IPS-NIHi11 (cell line): ENCODE measurements at places on chromosomes 3 and 15.

- no peak for DNase-seq
Measured at GRCh38 chr3:39917065-39917773, 107.8 kb downstream of the MYRIP start.

GRCh38 chr3:183210862-183211341 lies 42.2 kb upstream of the B3GNT5 start:
- no peak for DNase-seq

DNA sequence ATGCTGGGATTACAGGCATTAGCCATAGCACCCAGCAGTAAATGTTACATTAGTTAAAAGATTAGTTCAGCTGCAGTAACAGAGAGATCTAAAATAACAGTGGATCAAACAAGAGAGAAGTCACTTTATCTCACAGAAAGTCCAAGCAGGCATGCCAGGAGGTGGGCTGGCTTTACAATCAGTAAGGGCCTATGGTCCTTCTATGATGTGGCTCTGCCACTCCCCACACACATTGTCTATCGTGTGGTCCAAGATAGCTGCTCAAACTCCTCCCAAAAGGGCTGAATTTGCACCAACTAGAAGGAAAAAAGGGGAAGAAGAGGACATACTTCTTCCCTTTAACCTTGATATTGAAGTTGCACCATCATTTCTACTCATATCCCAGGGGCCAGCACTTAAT lies 4.6 kb upstream of the RUVBL1 start:
- DNase-seq: no peak

DNA sequence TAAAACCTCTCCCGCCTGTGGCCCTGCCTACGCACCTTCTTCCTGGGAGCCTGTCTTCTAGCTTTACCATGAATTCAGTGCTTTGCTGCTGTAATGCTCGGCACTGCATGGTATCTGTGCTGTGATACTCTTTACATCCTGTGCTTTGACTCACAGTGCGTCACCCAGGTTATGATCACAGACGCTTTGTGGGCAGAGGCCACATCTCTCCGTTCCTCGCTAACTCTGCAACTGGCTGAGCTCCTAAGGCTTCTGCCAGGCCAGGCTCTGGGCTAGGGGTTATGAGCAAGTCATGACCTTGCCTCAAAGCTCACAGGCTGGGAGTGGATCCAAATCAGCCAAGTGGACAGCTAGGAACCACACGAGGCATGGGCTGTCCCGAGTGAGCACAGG lies 23.2 kb downstream of the SPTBN5 start:
- DNase-seq: no peak

GRCh38 chr15:35305946-35306345 lies 220.9 kb upstream of the NANOGP8 start:
- no peak for DNase-seq

DNA sequence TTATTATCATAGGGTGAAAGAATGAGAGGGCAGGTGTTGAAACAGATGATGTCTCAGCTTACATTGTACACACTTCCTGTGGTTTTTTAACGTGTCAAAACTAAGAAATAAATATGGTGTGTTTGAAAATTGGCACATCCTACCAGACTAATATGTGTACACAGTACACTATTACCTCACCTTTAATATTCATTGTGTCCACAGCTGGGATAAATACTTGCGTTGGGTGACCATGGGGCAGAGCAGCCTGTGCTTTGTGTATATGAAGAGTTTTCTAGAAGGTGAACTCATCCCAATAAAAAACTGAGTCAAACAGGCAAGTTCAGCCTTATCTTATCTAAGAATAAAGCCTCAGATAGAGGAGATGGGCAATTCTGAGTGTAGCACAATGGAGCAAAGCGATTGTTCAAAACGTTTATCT lies 17.3 kb downstream of the SUCNR1 start:
- DNase-seq: no peak

DNA sequence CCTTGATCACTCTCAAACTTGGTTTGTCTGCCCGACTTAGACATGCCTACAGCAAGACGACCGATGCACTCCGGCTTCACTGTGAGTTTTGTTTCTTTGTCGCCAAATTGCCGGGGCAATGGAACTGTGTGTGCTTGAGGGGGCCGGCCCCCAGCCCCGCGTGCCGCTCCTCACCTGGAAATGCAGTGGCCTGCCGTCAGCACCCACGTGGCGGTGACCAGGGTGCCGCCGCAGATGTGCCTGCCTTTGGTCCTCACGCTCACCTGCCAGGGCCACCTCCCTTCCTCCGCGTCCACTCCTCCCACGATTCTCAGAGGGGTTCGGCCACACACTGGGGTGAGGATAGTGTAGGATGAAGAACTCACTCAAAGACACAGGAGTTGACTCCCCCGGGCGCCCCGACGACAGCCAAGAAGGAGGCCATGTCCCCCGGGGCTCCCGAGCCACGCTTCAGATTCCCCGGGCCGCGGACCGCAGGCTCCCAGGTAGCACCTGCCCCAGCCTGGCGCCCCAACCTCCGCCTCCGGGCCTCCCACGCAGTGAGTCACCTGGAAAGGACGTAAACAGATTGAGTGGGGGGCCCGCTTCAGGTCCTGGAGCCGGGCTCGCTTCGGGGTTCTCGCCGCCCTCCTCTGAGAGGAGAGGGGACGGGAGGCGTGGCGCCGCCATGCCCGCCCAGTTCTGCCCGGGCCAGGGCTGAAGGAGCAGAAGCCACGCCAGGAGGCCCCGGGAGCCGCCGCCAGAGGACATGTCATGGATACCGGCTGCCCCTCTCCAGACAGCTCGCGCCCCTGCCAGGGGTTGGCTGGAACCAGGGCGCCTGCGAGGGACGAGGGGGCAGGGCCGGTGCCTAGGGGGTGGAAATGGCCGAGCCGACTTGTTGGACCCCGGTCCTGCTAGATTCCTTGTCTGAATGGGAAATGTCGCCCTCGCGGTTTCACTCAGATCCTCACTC lies 29.6 kb downstream of the MYL3 start:
- DNase-seq: no peak

GRCh38 chr15:89770041-89770440 lies 6.1 kb upstream of the MESP2 start:
- DNase-seq: no peak

DNA sequence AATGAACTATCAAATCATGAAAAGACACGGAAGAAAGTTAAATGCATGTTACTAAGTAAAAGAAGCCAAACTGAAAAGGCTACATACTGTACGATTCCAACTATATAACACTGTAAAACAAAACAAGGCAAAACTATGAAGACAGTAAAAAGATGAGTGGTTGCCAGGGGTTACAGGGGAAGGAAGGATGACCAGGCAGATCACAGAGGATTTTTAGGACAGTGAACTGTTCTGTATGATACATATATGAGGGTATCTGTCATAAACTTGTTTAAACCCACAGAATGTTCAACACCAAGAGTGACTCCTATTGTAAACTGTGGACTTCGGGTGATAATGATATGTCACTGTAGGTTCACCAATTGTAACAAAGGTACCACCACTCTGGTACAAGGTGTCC lies 60.6 kb downstream of the CHSY1 start:
- DNase-seq: no peak

DNA sequence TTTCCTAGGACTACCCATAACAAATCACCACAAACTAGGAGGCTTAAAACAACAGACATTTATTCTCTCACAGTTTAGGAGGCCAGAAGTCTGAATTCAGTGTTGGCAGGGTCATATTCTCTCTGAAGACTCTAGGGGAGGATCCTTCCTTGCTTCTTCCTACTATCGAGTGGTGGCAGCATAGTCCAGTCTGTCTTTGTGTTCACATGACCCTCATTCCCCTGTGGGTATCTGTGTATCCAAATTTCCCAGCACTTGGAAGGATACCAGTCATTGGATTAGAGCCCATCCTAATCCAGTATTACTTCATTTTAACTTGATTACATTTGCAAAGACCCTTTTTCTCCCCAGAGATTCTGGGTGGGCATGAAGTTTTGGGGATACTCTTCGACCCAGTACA lies 63.8 kb downstream of the GMPS start:
- no peak for DNase-seq

- DNase-seq: no peak
Measured at GRCh38 chr3:27658741-27659140, 63.4 kb downstream of the EOMES start.

- no peak for DNase-seq
Measured at GRCh38 chr15:57149196-57149595, 227.1 kb upstream of the CGNL1 start.

- DNase-seq: no peak
Measured at GRCh38 chr3:130772129-130772528, 25.5 kb upstream of the PIK3R4 start.

- no peak for DNase-seq
Measured at GRCh38 chr3:195040094-195040493, 230.9 kb downstream of the XXYLT1 start.

DNA sequence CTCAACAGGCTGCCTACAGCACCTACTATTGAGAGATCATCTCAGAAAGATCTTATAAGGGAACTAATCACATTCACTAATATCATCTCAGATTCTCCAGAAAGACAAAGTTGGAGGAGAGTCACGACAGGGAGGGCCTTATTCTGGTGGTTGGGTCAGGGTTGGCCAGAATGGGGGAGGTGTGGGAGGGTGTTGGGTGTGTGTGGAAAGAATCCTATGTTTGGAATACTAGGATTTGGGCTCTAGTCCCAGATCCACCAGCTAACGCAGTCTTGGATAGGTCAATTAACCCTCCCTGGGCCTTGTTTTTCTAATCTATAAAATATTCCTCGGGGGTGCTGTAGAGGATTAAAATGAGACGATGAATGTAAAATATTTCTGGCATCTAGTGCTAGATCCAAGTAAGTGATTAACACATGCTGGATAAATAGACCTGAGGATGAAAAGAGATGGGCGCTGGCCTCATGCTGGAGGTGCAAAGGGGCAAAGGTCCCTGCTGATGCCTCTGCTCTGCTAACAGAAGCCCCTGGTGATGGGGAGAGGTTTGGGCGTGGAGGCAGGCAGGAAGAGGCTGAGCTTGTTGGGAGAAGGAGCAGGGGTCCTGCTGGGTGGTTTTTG lies 67.6 kb upstream of the ETV5 start:
- no peak for DNase-seq

GRCh38 chr3:53114011-53114400 lies 16.2 kb downstream of the RFT1 start:
- DNase-seq: peak; percentile 89

DNA sequence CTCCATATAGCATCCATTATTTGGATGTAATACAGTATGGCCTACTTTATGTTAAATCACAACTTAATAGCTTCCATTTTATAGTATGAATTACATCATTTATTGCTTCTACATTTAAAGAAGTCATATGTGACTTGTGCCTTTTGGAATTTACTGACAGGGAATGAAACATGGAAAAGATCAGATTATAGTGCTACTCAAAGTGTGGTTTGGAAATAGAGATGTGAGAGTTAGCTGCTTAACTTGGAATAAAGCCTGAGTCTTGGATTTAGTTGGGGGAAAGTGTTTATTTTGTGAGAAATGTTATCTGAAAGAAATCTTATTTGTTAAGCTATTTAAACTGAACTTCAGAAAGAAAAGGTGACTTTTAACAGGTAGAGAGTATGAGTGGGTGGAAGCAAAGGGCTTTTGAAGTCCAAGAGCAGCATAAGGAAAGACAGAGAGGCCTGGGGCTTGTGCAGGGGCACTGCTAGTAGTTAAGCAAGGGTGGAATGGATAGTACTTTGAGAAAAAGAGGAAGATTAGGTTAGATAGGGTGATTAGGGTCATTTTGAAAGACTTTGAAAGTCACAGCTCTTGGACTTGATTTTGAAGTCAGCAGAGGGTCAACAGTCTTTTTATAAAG lies 60.5 kb downstream of the SLMAP start:
- DNase-seq: no peak

GRCh38 chr15:64842986-64843561 lies 1.4 kb downstream of the PLEKHO2 start:
- no peak for DNase-seq

GRCh38 chr15:92545996-92546395 lies 109.6 kb downstream of the FAM174B start:
- DNase-seq: no peak

DNA sequence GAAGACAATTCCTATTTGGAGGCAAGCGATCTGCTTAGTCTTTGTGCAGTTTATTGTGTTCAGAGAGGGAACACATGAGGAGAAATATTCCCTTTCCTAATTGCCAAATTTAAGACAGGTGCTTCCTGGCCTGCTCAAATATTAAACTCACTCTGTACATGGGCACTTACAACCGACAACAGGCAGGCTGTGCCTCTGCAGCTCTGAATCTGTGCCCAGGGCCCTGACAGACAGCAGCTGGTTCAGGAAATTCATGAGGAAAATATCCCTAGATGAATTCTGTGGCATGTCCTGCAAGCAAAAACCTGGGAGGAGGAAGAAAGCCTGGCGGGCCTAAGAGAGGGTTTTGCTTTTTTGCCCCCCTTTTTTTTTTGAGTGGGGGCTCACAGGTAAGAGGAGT lies 169.3 kb upstream of the TRIM42 start:
- DNase-seq: no peak

DNA sequence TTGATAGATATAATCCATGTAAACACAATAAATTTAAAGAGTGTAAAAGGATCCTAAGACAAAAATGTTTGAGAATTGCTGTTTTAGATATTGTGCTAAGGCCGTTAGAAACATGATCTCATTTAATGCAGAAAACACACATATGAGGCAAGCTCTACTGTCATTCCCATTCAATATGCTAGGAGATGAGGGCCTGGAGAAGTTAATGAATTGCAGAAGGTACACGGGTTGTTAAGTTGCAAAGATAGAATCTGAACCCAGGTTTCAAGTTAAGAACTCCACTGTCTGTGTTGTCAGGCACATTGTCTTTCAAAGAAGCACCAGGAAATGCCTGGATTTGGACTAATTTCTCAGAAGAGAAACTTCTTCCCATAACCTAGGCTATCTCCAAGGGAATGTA lies 65.1 kb upstream of the SAMMSON start:
- DNase-seq: no peak

DNA sequence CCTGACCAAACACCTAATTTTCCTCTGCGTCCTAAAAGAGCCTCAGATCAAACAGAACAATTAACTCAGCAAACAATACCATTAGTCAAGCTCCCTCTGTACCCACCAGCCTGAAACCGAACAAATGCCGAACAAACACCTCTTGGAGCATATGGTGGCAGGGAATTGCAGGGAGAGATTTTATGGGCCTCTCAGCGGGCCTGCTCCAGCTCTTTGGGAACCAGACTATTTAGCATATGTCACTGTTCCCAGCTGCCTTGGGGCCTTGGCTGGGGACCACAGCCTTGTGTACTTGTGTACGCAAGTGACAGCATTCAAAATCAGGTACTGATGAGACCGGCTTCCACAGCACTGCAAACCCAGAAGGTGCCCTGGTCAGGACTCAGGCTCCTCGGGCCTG lies 388.8 kb upstream of the PPP2R3A start:
- DNase-seq: no peak

- no peak for DNase-seq
Measured at GRCh38 chr3:115488409-115488808, 134.9 kb upstream of the GAP43 start.

- DNase-seq: no peak
Measured at GRCh38 chr3:135528413-135529015, 437.0 kb upstream of the PPP2R3A start.
